Endodermal cell (in vitro differentiated cells): ENCODE measurements at places on chromosomes 2 and 18. TPM values are rescaled to one million over a fixed set of nuclear protein-coding genes. Genes with fewer than 3 reads are reported as not detected.

DNA sequence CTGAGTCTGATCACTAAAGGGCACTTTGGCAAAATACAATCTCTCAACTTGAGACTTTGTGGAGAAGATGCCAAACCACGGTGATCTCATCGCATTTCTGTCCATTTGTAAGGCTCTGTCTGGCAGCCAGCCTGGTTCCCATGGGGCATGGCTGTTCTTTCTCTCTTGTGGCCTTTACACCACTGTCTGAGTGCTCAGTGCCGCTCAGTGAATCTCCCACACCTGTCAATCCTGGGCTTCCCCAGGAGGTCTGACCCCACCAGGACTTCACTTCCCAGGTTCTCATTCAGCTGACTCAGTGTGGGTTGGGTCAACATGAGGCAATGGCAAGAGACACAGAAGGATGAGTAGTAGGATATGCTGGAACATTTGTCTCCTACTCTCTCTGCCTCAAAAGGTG, 96.8 kb upstream of the TRIB2 start:
- no peak for DNase-seq

DNA sequence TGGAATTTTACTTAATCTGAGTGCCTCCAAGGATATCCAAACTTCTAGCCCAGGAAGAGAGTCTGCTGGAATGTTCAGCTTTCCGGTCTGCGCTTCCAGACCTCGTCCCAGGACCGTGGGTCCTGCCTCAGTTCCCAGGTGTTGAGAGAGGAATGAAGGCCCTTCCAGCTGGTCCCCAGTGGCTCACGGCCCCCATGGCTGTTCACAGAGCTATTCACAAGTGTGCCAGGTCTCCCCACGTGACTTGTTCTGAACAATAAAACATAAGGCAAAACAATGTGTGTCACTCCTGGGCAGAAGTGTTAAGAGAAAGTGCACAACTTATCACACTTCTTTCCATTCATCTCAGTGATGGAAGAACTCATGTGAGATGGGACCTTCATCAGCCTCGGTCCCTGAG, 20.1 kb upstream of the TEX51 start:
- DNase-seq: peak; percentile 10

- peak; percentile 54 for DNase-seq
Measured at GRCh38 chr2:218015586-218016521, 13.1 kb upstream of the TNS1 start.

The DLGAP1 gene
- total RNA-seq: 11.1 and 21.5 TPM in 2 replicates

The HOXD13 gene
- 0.35 to 0.55 TPM (median 0.40 TPM) in 3 replicates for total RNA-seq

DNA sequence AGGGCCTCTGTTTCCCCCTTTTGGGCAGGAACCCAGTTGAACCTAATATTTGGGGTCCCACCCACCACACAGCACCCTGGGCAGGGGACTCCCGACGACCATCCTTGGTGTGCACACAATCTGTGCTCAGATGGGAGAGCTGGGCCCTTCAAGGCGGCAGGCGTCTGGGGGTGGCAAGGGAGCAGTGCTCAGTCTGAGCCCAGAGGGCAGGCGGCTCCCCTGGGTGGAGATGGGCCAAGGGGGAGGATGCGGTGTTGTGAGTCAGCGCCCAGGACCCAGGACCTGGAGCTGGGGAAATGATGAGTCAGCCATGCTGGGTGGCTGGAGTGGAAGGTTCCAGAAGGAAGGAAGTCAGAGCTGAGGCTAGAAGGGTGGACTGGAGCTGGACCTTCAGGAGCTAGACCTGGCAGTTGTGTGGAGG, 3.8 kb downstream of the PROM2 start:
- DNase-seq: no peak

- DNase-seq: peak; percentile 22
Measured at GRCh38 chr18:58531236-58531635, 97.7 kb downstream of the ALPK2 start.

The MRO gene
- total RNA-seq: 0.20 and 0.35 TPM in 2 replicates

DNA sequence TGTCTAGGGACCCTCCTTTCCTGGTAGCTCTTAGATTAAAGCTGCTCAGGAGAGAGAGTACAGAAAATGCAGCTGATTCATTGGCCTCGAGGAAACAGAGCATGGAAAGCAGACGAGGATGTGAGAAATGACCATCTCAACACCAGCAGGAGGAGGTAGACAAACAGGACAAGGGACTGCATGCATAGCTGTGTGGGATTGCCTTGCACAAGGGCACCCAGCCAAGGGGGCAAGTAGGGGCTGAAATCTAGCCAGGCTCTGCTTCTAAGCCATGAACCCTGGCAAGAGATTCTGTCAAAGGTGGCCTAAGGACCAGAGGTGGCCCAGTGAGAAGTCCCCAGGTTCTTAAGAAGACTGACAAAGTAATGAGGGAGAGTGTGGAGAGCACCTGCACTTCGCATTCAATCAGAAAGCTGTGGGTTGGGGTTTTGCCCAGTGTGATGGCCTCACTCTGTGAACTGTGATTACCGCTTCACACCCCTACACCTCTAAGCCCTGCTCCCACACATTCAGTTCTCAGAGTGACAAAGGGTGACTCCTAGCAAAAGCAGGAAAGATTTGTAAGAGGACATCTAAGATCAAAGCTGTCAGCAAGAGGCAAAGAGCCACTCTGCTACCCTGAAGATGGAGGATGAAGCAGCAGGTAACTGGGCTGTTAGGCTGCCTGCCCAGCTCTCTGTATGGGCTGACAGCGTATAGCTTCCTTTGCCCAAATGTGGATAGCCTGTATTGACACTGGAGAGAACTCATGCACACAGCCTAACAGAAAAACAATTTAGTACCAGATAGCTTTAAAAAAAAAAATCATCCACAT, 151.3 kb upstream of the PELI1 start:
- no peak for DNase-seq

GRCh38 chr2:157990173-157990572, 111.5 kb upstream of the UPP2 start:
- no peak for DNase-seq

DNA sequence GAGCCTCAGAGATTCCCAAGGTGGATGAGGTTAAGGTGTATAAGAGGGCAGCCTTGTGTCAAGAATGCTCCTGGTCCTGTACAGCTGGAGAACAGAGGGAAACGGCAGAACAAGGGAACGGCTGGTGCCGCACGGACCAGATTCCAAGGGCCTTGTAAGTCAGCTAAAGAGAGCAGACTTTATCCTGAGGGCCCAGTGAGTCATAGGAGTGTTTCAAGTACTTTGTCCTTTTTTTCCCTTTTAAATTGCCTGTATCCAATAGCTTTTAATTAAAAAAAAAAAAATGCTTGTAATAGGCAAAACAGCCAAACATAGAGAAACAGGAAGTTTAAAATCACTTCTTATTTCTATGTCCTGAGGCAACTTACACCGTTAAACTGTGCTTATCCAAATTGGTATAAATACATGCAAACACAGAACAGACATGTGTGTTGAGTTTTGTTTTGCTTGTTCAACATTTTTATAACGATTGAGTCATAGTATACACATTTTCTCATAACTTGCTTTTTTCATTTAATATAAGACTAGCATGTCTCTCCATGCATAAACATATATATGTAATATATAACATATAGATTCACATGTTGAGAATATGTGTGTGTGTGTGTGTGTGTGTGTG, 42.1 kb upstream of the EVA1A start:
- DNase-seq: no peak

The GNAL gene
- total RNA-seq: 49.9 and 58.2 TPM in 2 replicates

DNA sequence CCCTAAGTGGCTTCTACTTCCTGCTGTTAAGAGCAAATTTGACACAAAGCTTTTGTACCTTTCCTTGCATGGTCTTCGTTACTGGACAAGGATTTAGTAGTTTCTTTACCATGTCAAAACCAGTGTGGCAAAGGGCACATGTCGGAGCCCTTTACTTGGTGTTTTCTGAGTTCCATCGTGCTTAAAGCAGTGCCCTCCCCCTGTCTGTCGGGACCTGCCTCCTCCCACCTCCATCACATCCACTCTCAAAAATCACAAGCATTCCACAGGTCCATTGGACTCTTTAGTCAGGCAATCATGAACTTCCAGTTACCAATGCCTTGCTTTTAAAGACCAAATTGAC, 763 bp downstream of the CCDC141 start:
- no peak for DNase-seq

GRCh38 chr18:3604498-3605408, 154.8 kb downstream of the TGIF1 start:
- no peak for DNase-seq

- DNase-seq: no peak
Measured at GRCh38 chr18:61245276-61245675, 88.0 kb upstream of the CDH20 start.
